ENCODE measurements at places on chromosomes 4 and X.

DNA sequence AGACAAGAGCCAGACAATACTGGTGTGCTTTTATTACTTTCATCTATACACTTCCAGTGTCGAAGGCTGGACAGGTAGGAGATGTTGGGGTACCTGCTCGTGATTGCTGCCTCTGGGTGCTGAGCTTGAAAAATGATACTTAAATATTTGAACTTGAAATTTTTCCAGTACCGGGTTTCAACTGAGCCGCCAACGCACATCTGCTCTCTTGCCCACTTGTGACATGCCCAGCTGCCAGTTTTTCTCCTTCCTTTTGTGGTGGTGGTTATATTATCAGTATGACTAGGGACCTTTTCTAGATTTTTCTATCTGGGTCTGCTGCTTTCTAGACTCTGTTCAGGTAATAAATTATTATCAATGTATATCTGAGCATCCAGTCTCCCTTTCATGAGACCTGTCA is 3.4 kb downstream of the OGT start:
- DNase-seq, result no peak

DNA sequence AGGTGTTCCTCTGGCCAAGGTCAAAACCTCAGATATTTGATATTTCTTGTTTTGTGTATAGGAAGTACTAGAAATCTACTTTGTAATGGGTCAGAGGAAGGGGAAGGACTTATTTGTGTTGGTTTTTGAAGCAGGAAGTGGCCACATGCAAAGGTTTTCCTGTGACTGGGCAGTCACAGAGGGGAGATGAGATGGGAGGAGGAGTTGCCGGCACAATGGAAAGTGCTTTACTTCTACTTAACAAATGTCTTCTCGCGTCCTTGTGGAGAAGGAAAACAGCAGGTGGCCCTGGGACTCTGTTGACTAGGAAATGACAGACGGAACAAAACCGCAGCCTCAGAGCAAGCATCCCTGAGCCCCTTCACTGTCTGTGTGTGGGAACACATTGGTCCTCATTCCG is 46.6 kb downstream of the SHROOM2 start:
- no peak for DNase-seq

DNA sequence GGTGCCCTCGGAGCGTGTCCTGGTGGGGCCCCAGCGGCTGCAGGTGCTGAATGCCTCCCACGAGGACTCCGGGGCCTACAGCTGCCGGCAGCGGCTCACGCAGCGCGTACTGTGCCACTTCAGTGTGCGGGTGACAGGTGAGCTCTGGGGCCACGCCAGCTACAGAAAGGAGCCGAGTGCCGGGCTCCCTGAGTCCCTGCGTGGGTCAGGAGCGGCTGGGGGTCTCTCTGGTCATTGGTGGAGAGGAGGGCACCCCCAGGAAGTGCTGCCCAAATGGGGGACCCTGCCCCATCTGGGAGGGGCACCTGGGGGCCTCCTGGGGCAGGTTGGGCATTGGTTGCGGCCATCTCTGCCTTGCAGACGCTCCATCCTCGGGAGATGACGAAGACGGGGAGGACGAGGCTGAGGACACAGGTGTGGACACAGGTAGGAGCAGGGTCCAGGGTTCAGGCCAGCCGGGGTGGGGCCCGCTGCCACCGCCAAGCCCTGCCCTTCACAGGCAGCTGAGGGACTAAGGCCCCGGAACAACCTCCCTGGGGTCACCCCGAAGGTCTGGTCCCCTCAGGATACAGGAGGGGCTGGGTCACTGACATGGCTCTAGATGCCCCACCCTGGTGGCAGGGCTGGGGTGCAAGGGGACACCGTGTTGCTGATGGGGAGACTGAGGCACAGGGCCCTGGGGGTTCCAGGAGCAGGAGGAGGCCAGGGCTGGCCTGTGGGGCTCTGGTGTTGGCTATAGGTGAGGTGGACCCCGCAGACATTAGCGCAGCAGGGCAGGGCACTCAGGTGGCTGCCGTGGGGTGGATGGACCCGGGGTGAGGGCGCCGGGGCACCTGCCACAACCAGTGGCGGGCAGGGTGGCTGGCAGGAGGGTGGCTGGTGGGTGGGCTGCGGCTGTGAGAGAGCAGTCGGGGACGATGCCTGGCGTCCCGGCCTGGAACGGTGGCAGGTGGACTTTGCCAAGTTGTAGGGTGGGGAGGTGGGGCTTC is 6.6 kb downstream of the FGFR3 start:
- no peak for DNase-seq

- no peak for DNase-seq
Observed at GRCh38 chr4:115028682-115029410, 84.6 kb downstream of the NDST4 start.

- DNase-seq, result no peak
Observed at GRCh38 chrX:66410806-66411205, 228.1 kb downstream of the EDA2R start.

GRCh38 chr4:7867191-7867590 is 72.5 kb downstream of the AFAP1 start:
- no peak for DNase-seq

- no peak for DNase-seq
Observed at GRCh38 chr4:7744142-7744804, 195.4 kb downstream of the AFAP1 start.

GRCh38 chr4:140081641-140082390 is 72.2 kb downstream of the MAML3 start:
- DNase-seq, result no peak

GRCh38 chr4:77586951-77587383 is 18.7 kb upstream of the CXCL13 start:
- no peak for DNase-seq

GRCh38 chr4:173937631-173938270 is 345.7 kb downstream of the FBXO8 start:
- no peak for DNase-seq

- no peak for DNase-seq
Observed at GRCh38 chr4:153421941-153422340, 44.2 kb upstream of the TMEM131L start.

DNA sequence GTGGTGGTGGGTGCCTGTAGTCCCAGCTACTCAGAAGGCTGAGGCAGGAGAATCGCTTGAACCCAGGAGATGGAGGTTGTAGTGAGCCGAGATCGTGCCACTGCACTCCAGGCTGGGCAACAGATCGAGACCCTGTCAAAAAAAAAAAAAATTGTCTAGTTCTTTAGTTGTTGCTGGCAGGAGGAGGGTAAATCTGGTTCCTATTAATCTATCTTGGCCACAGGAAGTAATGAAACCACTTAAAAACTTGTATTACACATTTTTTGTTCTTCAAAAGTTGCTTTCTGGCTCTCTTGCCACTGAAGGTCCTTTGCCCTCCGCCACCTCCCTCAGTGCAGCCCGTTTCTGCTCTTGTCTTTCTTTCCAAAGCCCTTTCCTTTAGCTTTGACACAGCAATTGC is 102.9 kb upstream of the ARSJ start:
- DNase-seq, result no peak

GRCh38 chrX:115147220-115147619 is 42.0 kb upstream of the RBMXL3 start:
- no peak for DNase-seq

Measured in Right ventricle myocardium superior (tissue), 1 donor.